LNCaP clone FGC (cell line): ENCODE measurements at places on chromosomes 2 and 18.

- no peak for DNase-seq
These were observed 55.4 kb downstream of the REL start for GRCh38 chr2:60936757-60937156.

- no peak for DNase-seq
These were observed 1.0 kb upstream of the CUL3 start for GRCh38 chr2:224586127-224586695.

GRCh38 chr2:23478087-23478932, 93.3 kb downstream of the KLHL29 start:
- peak; percentile 15 for DNase-seq

DNA sequence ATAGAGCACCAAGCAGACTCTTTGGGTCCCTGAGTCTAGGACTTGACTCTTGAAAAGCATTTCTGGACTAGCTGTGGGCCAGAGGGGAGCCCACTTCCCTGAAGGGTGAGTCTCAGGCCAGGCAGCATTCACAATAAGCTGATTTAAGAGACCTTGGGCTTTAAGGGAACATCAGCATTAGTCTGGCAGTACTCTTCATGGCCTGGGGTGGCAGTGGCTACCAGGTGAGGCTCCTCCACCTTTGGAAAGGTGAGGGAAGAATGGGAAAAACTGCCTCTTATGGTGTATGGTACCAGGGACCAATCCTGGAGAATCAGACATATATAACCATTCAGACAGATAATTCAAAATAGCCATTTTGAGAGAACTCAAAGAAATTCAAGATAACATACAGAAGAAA, 599.9 kb upstream of the POU3F3 start:
- DNase-seq, result no peak

DNA sequence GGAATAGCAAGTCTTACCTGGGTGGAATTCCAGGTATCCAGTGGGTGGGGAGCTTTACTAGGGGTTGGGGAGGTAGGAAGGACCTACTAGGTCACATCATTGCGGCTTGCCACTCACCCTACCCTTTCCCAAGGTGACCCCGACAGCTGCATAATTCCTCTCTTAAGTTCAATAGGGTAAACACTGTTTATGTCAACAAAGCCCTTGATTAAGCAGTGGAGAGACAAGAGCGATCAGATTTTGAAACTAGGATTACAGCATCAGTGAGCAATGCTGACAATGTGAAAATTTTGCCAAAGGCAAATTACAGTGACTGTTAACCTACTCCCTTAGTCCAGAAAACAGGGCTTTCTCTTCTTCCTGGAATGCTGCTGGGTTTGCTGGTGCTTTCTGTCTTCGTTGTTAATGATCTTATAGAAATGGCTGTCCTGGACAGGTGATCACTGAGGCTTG, 14.5 kb downstream of the SLC19A3 start:
- no peak for DNase-seq

DNA sequence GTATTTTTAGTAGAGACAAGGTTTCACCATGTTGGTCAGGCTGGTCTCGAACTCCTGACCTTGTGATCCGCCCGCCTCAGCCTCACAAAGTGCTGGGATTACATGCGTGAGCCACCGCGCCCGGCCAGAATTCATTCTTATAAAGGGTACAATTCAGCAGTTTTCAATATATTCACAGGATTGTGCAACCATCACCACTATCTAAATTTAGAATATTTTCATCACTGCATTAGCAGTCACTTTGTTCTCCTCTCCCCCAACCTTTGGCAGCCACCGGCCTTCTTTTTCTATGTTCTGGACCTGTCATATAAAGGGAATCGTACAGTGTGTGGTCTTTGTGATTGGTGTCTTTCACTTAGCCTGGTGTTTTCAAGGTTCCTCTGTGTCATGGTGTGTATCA, 40.7 kb downstream of the TCF7L1 start:
- DNase-seq, result no peak

- DNase-seq, result no peak
These were observed 61.0 kb downstream of the MAP3K20 start for GRCh38 chr2:173136599-173136998.

- DNase-seq, result no peak
These were observed 298.9 kb upstream of the TCF4 start for GRCh38 chr18:55886886-55887285.

DNA sequence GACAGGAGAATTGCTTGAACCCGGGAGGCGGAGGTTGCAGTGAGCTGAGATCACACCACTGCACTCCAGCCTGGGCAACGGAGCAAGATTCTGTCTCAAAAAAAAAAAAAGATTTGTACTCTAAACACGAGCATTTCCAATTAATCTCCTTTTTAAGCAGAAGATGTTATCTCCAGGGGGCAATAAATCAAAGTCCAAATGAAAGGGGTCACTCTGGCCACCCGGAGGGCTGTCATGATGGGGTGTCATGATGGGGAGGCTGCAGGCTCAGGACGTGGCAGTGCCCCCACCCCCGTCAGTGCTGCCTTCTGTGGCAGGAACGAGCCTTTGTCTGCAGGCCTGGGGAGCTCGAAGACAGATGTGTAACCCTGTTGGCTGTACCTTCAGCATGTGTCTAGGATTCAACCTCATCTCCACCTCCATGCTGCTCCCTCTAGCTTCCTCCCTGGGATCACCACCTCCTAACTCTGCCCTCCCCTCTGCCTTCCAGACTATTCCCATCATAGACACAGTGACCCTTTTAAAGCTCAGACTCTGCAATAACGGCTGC, 76.9 kb upstream of the YWHAQ start:
- no peak for DNase-seq

GRCh38 chr2:208017721-208018120, 7.6 kb downstream of the PLEKHM3 start:
- DNase-seq, result no peak

- no peak for DNase-seq
These were observed 80.2 kb downstream of the MREG start for GRCh38 chr2:215933151-215933550.

GRCh38 chr2:198408171-198408570, 603.8 kb downstream of the PLCL1 start:
- no peak for DNase-seq

DNA sequence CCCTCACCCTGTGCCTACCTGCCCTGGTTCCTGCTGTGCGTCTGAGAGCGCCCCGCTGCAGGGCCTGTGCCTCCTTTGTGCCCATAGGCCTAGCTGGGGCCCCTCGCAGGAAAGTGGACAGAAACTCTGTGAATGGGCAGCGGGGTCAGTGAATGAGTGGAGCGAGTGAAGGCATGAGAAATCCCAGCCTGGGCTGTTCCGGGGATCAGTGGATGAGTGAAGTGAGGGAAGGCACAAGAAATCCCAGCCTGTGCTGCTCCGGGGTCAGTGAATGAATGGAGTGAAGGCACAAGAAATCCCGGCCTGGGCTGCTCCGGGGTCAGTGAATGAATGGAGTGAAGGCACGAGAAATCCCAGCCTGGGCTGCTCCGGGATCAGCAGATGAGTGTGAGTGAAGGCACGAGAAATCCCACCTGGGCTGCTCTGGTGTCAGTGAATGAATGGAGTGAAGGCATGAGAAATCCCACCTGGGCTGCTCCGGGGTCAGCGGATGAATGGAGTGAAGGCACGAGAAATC, 2.0 kb downstream of the COLEC11 start:
- DNase-seq, result no peak

DNA sequence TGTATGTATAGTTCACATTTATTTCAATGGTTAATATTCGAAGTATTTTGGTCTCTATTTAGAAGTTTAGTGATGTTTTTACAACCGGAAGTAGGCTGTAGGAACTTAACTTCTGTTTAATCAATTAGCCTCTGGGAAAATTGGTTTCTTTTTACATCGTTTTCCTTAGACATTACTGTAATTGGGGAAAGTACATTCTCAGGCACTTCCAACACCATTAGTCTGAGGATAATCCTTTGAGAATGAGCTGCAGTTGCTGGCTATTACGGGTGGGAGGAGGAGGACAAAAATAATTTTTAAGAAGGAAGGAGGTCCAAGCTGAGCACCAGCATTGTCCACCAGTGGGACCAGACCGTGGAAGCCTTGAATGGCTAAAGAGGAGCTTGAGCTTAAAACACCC, 70.4 kb upstream of the ST3GAL5 start:
- no peak for DNase-seq

DNA sequence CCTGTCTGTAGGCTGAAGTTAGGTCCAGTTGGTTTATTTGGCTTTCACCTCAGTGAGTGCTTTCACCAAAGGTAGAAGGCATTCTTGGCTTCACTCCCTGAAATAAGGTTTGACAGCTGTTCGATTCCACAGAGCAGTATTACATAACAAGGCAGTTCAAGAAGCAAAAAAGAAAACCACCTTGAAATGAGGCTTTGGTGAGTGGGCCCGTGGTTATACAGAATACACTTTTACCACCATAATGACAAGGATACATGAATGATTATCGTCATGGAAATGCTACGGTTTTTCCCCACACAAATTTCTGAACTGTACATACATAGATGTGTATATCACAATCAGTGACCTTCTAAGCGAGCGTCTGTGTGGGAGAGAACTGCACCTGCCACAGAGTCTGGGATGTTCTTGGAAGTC, 80.0 kb upstream of the CHRNA1 start:
- no peak for DNase-seq

DNA sequence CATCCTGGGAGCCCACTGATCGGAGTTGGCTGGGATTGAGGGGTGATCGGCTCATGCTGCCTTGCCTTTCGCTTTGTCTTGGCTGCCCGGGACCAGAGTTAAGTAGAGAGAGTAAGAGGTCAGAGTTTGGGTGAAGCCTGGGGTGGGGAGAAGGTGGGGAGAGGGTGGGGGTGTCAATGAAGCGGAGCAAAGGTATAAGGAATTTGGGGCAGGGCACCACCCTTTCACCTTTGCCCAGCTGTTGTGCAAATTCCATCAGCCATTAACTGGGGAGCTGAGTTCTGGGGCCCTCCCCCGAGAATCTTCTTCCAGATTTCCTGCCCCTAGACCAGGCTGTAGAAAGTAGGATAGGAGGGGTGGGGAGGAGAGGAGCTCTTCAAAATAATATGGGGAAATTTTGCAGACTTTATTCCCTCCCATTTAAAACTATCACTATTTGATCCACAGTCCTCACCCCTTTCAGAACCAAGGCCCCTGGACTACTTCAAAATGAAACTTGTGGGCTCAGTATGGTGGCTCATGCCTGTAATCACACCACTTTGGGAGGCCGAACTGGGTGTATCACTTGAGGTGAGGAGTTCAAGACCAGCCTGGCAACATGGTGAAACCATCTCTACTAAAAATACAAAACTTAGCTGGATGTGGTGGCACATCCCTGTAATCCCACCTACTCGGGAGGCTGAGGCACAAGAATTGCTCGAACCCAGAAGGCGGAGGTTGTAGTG, at the start of gene SLC23A3:
SLC23A3 (minus strand) TSS at position 100 of the 725 bp plus-strand sequence; CDS start at position 55, 45 bp downstream.
- DNase-seq, result no peak

DNA sequence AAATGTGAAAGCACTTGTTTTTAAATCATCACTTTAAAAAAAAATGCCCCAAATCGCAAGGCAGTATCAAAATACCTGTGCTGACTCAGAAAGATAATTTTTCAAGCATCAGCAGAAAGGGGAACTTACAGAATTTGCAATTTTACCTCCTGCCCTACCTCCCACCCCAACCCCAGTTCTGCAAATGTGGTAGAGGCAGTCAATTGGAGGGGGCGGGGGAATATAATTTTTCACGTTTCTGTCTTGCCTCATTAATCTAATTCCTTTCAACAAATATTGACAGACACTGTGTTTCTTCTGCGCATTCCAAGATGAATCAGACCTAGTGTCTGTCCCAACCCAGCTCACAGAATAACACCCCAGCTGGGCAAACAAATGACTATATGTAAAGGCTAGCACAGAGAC, 76.8 kb downstream of the ALPK2 start:
- peak; percentile 93 for DNase-seq

GRCh38 chr2:201837391-201837790, 31.1 kb downstream of the CDK15 start:
- DNase-seq, result no peak

DNA sequence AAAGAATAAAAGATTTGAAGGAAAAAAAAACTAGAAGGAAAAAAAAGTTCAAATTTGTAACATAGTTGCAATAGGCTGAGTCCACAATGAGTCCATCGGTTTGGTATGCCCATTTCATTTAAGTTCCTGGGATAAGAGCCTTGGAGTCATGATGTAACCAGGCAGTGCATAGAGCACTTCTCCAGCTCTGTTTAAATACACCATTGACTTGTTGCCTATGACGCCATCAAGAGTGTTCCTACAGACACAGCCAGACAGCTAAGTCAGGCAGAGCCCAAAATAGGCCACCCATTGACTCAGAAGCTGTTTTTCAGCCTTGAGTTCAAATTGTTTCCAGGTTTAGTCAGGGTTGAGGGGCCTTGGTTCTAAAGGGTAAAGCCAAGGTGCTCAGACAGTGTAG, 44.9 kb downstream of the SOCS6 start:
- DNase-seq, result no peak

GRCh38 chr2:239361311-239361642, 39.5 kb downstream of the HDAC4 start:
- DNase-seq, result no peak

GRCh38 chr2:201872591-201872990, 66.3 kb downstream of the CDK15 start:
- no peak for DNase-seq

- no peak for DNase-seq
These were observed 148.1 kb downstream of the EML6 start for GRCh38 chr2:54871457-54872107.

GRCh38 chr18:76721207-76721996, 101.0 kb upstream of the ZNF236 start:
- no peak for DNase-seq

- DNase-seq, result no peak
These were observed 56.2 kb downstream of the BCL2L11 start for GRCh38 chr2:111176867-111177266.

DNA sequence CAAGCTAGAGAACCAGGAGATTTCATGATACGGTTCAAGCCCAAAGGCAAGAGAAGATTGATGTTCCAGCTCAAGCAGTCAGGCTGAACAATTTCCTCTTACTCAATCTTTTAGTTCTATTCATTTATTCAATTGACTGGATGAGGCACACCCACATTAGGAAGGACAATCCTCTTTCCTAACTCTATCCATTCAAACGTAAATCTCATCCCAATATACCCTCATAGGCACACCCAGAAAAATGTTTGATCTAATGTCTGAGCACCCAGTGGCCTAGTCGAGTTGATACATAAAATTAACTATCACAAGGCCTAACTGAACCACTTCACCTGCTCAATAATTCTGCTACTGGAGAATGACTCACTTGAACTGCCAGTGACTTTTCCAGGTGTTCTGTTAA, 180.7 kb downstream of the RAD51AP2 start:
- no peak for DNase-seq

- no peak for DNase-seq
These were observed 48.7 kb downstream of the COA5 start for GRCh38 chr2:98559581-98559980.
